EL (cell line): ENCODE measurements at places on chromosomes 5 and 9.

DNA sequence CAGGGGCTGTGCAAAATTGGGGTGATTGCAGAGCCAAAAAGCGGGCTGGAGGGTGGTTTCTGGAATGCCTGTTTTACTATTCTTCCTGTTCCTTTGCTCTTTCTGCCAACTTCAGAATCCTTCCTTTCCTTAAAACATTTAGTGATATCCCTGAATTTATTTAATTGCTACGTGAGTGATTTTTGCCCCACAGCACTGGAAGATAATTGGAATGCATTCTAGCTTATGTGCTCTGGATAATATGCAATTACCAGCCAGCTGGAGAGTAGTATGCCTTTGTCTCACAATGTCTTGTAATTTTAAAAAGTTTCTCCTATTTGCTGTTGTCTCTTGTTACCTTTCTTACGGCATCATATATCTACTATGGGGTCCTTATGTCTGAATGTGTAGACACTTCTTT, 115.8 kb downstream of the SMARCA2 start:
- DNase-seq = no peak

DNA sequence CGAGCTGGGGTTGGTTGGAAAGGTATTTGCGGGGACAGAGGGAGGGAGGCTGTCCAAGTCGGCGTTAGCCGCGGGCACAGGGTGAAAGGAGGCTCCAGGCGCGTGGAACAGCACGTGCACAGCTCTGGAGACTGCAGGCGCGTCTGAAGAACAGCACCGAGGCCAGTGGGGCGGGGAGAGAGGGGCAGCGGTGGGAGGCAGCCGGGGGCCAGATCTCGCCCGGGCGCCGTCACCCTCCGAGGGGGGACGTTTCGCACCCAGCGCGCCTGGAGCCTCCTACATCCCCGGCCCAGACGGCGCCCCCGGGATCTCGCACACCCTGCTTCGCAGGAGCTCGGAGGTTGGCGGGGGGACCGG, 79.6 kb downstream of the NTNG2 start:
- DNase-seq = no peak

- no peak for DNase-seq
These were observed 142.7 kb upstream of the ADAMTSL1 start for GRCh38 chr9:18331310-18331684.

DNA sequence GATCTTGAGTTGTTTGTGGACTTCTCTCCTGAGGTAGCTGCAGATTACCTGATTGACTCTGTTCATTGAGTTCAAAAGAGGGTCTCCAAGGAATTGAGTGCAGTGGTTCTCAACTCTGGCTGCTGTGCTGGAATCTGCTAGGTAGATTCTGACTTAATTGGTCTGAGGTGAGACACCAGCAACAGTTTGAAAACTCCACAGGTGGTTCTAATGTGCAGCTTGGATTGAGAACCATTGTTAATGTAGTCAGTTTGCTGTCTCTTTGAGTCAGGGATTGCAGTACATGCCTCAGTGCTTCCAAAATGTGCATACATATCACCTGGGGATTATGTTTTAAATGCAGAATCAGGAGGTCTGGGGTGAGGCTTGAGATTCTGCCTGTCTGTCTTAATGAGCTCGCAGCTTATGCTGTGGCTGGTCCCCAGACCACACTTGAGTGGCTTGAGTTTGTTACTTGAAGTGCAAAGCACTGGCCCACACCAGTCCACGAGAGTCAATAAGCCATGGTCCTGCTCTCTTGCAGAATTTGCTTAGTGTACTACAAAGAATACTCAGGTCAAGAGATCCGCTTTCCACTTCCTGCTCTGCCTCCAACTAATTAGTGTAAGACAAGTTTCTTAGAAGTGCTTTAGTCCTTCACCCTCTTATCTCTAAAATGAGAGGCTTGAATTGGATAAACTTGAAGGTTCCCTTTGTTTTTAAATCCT, 82.3 kb downstream of the ATG10 start:
- no peak for DNase-seq

DNA sequence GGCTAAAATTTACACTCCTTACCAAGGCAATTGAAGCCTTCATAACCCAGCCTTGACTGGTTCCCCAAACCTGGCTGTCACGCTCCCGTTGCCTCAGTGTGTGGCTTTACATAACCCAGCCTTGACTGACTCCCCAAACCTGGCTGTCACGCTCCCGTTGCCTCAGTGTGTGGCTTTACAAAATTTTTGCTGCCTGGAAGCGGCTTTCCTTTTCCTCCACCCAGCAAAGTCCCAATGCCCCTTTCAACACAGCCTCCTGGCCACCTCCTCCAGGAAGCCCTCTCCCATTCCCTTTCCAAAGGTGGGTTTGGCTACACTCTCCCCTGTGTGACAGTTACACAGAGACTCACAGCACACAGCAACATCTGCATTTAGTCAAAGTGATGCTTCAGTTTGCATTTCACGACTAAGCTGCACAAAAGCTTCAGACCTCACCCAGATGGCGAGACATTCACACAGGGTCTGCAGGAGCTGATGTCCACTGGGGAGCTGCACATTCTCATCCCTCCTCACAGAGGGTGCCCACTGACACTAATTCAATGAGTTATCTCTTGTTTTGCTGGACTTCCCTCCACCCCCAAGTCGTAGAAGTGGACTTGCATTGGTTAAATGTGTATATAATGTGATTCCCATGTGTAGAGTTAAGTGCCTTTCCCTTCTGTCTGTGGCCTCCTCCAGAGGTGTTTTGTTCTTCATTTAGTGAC, 156.6 kb upstream of the PHYKPL start:
- no peak for DNase-seq

DNA sequence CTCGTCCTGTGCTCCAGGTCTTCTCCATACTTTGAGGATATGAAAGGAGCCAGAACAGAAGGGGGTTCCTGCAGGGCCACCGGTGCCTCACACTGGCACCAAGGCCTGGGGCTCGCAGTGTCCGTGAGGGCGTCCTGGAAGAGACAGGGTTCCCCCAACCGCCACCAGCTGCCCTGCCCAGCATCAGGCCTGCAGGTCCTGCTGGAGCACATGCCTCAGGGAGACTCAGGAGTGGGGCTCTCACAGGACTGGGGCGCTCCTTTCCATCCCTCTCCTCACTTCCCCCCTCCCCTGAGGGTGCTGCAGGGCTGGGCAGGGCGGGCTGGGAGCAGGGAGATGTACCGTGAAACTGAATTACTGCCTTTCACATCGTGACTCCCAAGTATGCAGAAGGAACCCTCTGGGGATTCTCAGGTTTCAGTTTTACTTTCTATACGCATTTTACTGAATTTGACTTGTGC, 31.7 kb downstream of the CEP72 start:
- no peak for DNase-seq

GRCh38 chr9:87406543-87407166, 91.0 kb upstream of the DAPK1 start:
- DNase-seq = no peak
